ENCODE measurements at places on chromosomes 13 and 19.

- DNase-seq = no peak
Measured at GRCh38 chr19:57599377-57599760, 316 bp upstream of the ZNF530 start.

- DNase-seq = no peak
Measured at GRCh38 chr13:50511877-50512341, 331.6 kb downstream of the DLEU7 start.

DNA sequence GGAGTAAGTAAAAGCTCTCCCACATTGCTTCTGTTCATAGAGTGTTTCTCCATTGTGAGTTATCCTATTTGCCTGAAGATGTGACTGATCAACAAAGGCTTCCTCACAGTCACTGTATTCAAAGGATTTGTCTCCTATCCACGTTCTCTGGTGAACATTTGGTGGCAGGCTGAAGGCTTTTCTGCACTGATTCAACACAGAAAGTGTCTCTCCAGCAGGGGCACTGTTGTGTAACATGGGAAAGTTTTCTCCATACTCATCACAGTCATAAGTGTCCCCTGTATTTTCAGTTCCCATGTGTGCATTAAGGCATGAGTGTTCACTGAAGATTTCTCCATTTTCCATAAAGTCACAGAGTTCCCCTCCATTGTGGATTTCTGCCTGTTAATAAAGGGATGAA lies 17.6 kb downstream of the ZNF121 start:
- DNase-seq = no peak

- no peak for DNase-seq
Measured at GRCh38 chr13:88042489-88042888, 371.3 kb downstream of the SLITRK5 start.

GRCh38 chr13:76266561-76266960 lies 619.6 kb downstream of the KCTD12 start:
- no peak for DNase-seq

GRCh38 chr19:11251650-11252314 lies 10.5 kb downstream of the DOCK6 start:
- no peak for DNase-seq

DNA sequence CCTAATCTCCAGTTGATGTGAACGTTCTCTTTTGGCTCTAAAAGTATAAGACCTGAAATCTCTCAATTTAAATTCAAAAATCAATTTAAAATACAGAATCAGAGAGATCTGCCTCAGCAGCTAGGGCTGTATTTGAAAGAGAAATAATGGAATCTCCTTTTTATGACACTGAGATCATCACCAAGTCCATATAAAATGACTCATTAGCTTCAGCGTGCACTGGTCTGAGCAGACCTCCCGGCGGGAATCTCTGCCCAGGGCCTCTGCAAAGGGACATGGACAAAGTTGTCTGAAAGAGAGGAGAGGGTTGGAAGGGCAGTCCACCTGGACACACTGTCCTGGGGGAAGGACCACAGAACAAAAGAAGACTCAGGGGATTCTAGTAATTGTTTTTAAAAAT lies 855.6 kb downstream of the EFNB2 start:
- no peak for DNase-seq

GRCh38 chr13:97978651-97979050 lies 25.2 kb downstream of the IPO5 start:
- no peak for DNase-seq

DNA sequence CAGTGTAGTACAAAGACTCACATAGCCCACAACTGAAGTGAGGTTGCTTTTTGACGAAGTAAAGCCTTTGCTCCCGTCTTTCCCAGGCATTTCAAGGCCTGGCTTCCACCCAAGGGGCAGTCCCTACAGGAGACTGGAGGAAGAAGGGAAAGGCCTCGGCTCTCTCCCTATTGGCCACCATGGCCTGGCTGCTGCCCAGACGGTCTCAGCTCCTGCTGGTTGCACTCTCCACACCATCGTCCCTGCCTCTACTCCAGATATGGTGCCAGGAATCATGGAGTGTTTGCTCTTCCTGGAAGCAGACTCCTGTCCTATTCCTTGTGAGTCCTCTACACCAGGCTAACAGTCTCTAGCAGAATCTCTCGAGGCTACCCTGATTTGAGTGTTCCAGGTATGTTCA lies 124.1 kb upstream of the UQCRFS1 start:
- DNase-seq = no peak

DNA sequence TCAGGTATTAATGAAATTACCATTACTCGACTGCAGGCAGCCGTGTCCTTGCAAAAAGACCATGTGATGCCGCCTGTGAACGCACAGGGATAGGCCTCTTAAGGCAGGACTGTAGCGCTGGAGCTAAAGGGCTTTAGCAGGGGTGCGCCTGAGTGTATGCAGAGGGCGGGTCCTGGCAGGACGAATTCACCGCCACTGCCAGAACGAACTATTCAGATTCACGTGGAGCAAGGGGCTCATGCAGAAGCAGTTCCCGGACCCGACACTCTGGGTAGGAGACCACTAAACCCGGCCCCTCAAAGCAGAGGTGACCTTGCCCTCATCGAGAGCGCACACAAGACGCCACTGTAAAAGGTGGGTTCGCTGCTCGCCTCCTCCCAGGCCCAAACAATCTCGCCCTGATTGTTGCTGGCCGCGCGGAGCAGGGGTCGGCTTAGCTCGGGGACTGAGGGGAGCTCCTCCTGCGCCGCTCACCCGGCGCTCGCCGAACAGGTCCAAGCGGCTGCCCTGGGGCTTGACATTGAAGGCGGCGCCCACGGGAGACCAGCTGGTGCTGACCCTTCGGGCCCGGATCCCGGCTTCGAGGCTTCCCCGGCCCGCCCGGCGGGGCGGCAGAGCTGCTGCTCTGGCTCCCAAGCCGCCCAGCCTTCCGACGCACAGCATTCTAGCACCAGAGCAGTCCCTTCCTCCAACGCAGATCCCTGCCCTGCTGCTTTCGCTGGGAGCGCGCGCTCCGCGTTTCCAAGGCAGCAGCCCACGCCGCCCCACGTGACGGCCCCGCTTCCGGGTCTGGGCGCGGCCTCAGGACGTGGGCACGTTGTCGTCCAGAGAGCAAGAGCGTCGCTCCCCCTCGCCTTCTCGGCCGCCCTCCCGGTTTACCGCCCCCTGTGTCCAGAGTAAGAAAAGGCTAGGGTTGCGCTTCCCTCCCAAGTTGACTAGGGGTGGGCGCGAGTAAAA lies at the start of gene MIPEP:
TSS of gene MIPEP (minus strand) at position 743 of the 957 bp plus-strand sequence. CDS start at position 663, 80 bp downstream.
- DNase-seq = peak; percentile 93

GRCh38 chr19:28933039-28933438 lies 279.9 kb downstream of the UQCRFS1 start:
- DNase-seq = no peak

DNA sequence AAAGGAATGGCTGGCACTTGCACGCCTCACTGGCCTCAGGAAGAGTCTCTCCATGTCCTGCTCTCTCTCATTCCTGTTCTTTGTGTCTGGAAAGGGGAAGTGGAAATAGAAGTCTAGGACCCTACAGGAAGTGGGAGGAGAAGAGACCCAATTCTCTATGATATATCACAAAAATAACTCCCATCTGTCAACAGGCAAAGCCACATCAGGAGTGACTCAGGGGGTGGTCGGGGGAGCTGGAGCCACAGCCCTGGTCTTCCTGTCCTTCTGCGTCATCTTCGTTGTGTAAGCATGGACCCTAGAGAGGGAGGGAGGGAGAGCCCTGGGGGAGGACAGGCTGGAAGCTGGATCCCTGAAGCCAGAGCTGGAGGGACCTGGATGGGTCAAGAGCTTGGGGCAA lies 3.0 kb downstream of the SIGLEC9 start:
- no peak for DNase-seq

DNA sequence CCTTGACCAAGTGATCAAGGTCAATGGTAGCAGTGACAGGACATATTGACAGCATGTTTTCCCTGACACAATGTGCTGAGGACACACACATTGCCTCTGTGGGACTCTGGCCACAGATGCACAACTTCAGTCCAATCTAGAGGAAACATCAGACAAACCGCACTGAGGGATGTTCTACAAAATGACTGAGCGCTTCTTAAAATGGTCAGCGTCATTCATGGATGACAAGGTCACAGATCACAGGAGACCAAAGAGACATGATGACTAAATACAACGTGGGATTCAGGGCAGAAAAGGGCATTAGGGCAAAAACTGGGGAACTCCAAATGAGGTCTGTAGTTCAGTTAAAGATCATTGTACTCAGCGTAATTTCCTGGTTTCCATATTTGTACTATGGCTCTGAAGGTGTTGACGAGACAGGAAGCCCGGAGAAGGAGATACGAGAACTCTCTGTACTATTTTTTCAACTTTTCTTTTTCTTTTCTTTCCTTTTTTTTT lies 20.6 kb downstream of the PBX4 start:
- peak; percentile 18 for DNase-seq

GRCh38 chr19:33201886-33202545 lies 7.9 kb downstream of the LRP3 start:
- DNase-seq = no peak

- DNase-seq = no peak
Measured at GRCh38 chr19:51250786-51251467, at the start of gene SIGLECL1. Gene SIGLECL1, plus strand, starts transcription at chr19:51251080. Its CDS starts 12,993 bp downstream, at chr19:51264073.

DNA sequence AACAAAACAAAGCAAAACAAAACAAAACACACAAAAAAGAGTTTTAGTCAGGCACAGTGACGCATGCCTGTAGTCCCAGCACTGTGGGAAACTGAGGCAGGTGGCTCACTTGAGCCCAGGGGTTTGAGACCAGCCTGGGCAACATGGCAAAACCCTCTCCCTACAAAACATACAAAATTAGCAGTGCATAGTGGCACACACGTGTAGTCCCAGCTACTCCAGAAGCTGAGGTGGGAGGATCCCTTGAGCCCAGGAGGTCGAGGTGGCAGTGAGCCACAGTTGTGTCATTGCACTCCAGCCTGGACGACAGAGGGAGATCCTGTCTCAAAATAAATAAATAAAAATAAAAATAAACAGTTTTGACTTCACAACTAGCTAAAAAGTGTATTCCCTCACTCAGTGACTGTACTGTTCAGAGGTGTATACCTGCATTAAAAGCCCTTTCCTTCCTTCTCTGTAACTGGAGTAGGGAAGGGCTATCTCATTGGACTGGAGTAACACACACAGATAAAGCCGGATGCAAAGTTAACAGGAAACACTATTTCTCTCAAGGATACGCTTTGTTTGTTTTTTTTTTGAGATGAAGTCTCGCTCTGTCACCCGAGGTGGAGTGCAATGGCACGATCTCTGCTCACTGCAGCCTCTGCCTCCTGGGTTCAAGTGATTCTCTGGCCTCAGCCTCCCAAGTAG lies 3.7 kb upstream of the BAX start:
- no peak for DNase-seq

- DNase-seq = no peak
Measured at GRCh38 chr19:13078897-13079541, 23.6 kb downstream of the LYL1 start.

- DNase-seq = no peak
Measured at GRCh38 chr19:42514449-42514848, 13.8 kb downstream of the CEACAM1 start.
